Renal cortical epithelial cell (primary cell): ENCODE measurements at places on chromosomes 6 and 20. TPM values are rescaled to one million over a fixed set of nuclear protein-coding genes. Genes with fewer than 3 reads are reported as not detected.

DNA sequence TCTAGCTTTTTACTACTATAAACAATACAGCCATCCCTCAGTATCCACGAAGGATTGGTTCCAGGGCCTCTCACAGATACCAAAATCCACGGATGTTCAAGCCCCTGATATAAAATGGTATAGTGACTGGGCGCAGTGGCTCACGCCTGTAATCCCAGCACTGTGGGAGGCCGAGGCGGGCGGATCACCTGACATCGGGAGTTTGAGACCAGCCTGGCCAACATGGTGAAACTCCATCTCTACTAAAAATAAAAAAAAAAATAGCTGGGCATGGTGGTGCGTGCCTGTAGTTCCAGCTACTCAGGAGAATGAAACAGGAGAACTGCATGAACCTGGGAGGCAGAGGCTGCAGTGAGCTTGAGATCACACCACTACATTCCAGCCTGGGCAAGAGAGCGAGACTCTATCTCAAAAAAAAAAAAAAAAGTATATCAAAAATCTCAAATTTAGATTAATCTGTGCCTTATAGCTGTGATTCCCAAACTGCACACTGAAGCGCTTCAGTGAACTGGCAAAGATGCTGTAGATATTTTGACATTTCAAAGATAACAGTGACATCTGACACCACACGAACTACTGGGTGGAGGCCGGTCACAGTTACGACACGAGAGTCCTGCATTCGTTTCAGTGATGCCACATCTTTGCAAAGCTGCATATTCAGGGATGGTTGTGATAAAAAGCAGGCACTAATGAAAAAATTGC, 38.3 kb downstream of the MRS2 start:
- DNase-seq, result no peak

- no peak for DNase-seq
Observed at GRCh38 chr6:148288541-148288940, 54.1 kb upstream of the SASH1 start.

DNA sequence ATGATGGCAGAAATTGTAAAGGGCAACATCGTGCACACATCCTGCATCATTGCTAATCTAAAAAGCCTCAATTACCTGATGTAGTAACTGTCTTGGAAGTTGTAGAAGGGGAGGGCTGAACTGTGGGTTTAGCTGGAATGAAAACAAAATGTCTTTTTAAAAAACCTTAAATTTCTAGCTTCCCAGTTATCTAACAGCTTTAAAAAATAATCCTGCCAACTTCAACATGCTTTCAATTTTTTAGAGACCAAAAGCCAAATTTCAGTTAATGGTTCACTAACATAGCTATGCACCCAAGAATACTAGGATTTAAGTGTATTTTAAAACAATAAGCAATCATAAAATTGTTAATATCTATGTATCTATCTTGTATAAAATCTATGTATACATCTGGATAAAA, 11.9 kb downstream of the CD164 start:
- DNase-seq, result no peak

The MCCD1 gene
- 0.15 TPM in 1 of 2 replicates, not detected in the other for total RNA-seq

The FRK gene
- total RNA-seq, result 21.7 and 44.4 TPM in 2 replicates

GRCh38 chr6:133707456-133707855, 181.5 kb upstream of the TCF21 start:
- peak; percentile 30 for DNase-seq

DNA sequence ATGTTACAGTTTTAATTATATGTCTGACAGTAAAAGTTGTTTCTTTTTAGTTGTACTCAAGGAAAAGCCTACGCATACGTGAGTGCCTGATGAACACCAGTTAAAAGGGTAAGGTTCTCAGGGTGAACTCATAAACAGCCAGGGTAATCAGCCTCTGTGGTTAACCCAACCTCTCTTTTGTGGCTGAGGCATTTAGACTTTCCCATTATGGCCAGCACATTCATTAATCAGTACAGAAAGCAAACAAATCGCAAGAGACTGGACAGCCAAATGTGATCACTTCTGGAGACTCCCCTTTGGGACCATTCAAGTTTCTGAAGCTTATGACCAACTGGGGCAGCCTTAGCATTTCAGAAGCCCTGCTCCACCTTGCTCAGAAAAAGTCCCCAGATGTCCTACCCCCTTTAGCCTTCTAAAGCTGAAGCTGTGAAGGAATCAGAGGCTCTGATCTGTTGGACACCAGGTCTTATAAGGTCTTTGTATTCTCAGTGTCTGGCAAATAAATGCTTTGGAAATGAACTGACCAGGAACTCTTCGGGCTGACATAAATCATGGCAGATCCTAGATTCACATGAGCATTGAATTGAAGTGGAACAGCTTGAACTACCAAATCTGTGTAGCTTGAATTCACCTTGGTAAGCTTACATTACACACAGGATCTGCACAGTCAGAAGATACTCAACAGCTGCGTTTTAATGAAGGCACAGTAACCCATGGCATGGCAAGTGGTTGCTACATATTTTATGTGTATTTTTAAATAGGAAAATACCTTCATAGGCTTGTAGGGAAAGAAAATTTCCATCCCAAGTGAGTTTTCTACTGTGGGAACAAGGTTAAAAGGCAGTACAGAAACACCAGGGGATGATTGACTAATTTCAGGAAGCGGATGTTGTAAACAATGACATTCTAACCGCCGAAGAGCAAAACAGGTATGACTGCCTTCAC, 18.7 kb downstream of the IL20RA start:
- peak; percentile 92 for DNase-seq

DNA sequence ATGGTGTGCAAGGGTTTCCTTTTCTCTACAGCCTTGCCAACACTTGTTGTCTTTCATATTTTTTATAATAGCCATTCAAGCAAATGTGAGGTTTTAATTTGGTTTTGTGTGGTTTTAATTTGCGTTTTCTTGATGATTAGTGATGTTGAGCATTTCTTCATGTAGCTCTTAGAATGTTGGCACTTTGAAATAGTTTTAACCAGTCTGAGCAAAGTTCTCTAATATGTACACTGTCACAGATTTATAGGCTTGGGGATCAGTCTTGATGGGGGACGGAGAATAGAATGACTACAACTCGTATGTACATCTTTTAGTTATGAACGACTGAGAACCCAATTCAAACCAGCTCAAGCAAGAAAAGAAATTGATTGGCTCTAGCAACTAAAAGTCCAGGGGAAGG, 1003.1 kb downstream of the KIF16B start:
- DNase-seq, result no peak

DNA sequence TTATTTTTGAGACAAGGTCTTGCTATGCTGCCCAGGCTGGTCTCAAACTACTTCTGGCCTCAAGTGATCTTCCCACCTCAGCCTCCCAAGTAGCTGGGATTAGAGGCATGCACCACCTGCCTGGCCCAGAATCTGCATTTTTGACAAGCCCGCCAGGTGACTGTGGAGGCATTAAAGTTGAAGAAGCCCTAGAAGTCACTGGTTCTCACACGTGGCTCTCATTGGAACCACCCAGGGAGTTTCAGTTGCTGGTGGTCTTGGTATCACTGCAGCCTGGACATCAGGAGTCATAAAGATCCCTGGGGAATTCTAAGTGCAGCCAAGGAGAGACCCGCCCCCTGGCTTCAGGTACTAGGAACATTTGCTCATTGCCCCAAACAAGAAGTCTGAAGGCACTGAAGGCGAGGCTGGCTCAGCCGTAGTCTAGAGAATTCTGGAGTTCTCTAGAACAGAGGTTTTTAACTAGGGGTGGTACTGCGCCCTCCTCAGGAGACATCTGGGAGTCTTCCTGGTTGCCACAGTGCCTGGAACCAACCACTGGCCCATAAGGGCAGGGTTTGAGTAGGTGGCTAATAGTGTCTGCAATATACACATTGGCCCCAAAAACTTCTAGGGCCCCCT, 182.8 kb downstream of the ZMYND8 start:
- no peak for DNase-seq

GRCh38 chr6:12363651-12364381, 73.7 kb downstream of the EDN1 start:
- DNase-seq, result peak; percentile 94

The IFNGR1 gene
- total RNA-seq, result 124 and 143 TPM in 2 replicates

DNA sequence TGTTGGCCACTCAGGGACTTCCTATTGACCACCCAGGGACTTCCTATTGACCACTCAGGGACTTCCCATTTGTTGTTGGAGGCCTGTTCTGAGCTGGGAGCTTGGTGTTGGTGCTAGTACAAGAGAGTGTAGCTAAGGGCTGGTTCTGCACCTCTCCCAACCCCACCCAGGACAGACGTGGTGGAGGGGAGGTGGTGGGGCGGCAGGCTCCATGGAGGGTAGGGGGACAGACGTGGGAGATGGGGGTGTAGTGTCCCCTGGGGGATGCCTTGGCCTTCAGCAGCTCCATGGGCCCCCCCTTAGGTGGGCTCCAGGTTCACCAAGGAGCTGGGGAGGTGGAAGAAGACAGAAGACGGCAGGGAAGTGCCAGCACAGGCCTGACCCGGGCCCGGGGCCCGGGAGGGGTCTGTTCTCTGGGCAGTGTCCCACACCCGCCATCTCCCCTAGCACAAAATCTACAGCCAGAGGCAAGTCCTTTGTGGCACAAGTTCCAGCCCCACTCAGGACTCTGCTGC, 33.9 kb downstream of the CHRNA4 start:
- DNase-seq, result no peak

DNA sequence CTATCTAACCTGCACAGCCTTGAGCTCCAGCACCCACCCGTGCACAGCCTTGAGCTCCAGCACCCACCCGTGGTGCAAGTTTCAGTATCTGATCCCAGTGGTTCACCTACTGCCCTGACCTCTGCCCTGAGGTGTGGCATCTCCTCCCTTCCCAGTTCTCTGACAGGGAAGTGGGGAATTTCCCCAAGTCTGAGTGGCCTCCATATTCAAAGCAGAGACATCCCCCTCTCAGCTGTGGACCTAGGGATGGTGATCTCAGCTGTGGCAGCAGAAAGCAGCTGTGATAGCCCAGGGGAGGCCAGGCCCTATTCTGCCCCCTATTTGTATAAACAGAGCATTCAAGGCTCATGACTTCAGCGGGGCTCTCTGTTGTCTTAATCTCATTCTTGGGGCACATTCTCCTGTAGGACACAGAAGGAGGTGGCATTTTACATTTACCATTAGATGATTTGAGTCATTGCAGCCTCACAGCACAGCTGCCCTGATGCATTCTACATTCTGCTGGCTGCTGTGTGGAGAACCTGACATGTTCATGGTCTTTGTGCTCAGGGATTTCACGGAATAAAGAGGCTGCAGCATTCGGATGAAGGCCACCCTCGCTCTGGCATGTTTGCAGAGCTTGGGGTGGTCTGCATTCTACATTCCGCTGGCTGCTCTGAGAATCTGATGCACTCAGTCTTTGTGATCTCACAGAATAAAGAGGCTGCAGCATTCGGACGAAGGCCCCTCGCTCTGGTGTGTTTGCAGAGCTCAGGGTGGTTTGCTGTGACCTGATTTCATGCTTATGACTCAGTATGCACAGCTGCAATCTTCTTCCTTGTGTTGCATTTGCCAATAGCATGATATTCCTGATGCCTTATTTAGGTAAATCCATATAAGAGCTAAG, 16.9 kb downstream of the GPR31 start:
- no peak for DNase-seq

The CCDC170 gene
- total RNA-seq, result 0.17 and 0.25 TPM in 2 replicates

The RSPO3 gene
- total RNA-seq, result 0.17 and 0.55 TPM in 2 replicates
